ENCODE measurements at places on chromosomes 7 and 10.

- no peak for DNase-seq
Observed at GRCh38 chr7:95425694-95426093, 9.1 kb downstream of the PON2 start.

DNA sequence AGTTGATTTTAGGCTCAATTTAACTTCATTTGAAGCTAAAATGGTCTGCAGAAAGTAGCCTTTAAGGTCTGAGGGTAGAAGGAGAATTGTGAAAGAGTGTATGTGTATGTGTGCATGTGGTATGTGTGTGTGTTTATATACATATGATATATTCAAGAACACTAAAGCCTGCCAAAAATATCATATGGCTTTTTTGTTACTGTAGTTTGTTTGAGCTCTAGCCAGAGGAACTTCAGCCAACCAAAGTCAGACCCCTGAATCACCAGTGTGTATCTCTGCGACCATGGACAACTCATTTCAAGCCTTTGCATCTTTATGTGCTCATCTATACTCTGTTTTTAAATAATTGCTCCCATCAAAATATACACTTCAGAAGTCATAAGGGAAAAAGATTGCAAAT is 58.4 kb upstream of the HDAC9 start:
- DNase-seq, result no peak

- no peak for DNase-seq
Observed at GRCh38 chr10:31853629-31854028, 75.0 kb downstream of the ARHGAP12 start.

- DNase-seq, result no peak
Observed at GRCh38 chr10:14524691-14525324, 194.1 kb upstream of the FRMD4A start.

GRCh38 chr7:29764227-29764626 is 42.1 kb upstream of the WIPF3 start:
- no peak for DNase-seq

DNA sequence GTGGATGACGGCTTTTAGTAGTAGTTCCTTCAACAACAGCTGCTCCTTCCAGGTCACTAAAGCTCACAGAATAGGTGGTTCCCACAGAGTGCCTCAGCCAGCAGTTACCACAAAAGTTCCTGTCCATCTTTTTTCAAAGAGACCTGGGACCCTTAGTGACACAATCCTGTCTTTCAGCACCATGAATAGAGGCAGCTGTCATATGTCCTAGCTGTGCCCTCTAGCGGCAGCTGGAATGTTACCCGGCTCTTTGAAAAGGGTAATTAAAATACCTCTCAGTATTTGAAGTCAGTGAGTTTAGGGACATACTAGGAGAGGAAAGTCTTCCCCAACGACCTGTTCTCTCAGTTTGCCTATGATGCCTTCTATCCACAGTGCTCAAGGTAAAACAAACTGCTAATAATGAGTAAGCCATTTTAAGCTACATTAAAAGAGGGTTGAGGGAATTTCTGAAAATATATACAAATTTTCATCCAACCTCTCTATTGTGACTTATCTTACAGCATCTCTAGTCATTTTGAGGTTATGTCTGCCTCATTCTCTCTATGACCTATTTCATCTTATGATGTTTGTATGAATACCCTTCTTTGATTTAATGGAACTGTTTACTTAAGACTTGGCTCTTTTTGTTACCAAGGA is 290.8 kb downstream of the NXPH1 start:
- DNase-seq, result peak; percentile 15

DNA sequence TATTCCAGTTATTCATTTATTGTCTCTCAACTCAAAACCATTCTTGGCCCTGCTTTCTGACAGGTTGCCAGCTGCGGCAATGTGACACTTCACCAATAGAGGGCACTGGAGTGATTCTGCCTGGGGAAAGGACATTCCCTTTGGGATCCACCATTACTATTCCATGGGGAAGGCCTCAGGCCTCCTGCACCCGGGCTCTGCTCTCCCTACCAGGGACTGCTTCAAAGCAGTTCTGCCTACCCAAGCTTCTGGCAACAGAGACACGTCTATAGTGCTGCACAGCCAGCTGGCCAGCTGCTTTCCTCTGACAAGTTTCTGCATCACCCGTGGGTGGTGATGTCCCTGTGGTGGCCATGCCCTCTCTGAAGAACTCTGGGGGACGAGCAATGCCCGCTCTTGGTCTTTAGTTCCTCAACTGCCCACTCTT is 163.8 kb downstream of the ELMO1 start:
- no peak for DNase-seq

Data from NCI-H510A (cell line).